Myometrial cell (primary cell): ENCODE measurements at places on chromosomes 16 and 17. TPM values are rescaled to one million over a fixed set of nuclear protein-coding genes. Genes with fewer than 3 reads are reported as not detected.

Gene KRTAP9-4
- not detected in 2 replicates for total RNA-seq

Gene CD7
- total RNA-seq, result 0.53 TPM in 1 of 2 replicates, not detected in the other

Gene SULT1A4
- total RNA-seq, result 3.0 and 9.2 TPM in 2 replicates

Gene BICDL2
- total RNA-seq, result not detected in 2 replicates

Gene CTCF
- 13.5 and 19.1 TPM in 2 replicates for total RNA-seq

Gene OR1A1
- total RNA-seq, result not detected in 2 replicates

Gene TBC1D16
- total RNA-seq, result 27.7 and 29.8 TPM in 2 replicates

Gene AGRP
- not detected in 2 replicates for total RNA-seq

Gene OR3A3
- not detected in 2 replicates for total RNA-seq

Gene G6PC1
- total RNA-seq, result not detected in 2 replicates

Gene ATP1B2
- total RNA-seq, result not detected in 2 replicates

Gene TEX19
- total RNA-seq, result 2.0 TPM in 1 of 2 replicates, not detected in the other

Gene TPSG1
- not detected in 2 replicates for total RNA-seq

Gene TPPP3
- 0.29 and 3.2 TPM in 2 replicates for total RNA-seq

Gene EFCAB3
- total RNA-seq, result not detected in 2 replicates

Gene ZNF764
- 5.5 and 6.2 TPM in 2 replicates for total RNA-seq

Gene HAP1
- not detected in 2 replicates for total RNA-seq

Gene MYH11
- total RNA-seq, result not detected in 2 replicates

Gene TP53TG3
- total RNA-seq, result not detected in 2 replicates

Gene CLDN7
- total RNA-seq, result 60.3 and 62.3 TPM in 2 replicates

Gene TBX2
- total RNA-seq, result 22.3 and 29.1 TPM in 2 replicates

Gene SPNS3
- total RNA-seq, result not detected in 2 replicates

Gene SF3B3
- total RNA-seq, result 163 and 212 TPM in 2 replicates

Gene PYDC1
- total RNA-seq, result not detected in 2 replicates

Gene CORO1A
- total RNA-seq, result 4.3 and 7.2 TPM in 2 replicates

Gene PIK3R5
- total RNA-seq, result not detected in 2 replicates

Gene DNAH9
- not detected in 2 replicates for total RNA-seq

Gene KRTAP1-5
- 15.4 and 18.2 TPM in 2 replicates for total RNA-seq

Gene CNGB1
- total RNA-seq, result not detected in 2 replicates

Gene KRT31
- total RNA-seq, result not detected in 2 replicates

Gene AMFR
- total RNA-seq, result 123 and 152 TPM in 2 replicates

Gene SEBOX
- not detected in 2 replicates for total RNA-seq

Gene RHBDL3
- under 0.01 TPM in 1 of 2 replicates, not detected in the other for total RNA-seq

Gene MEFV
- 0.53 and 1.2 TPM in 2 replicates for total RNA-seq

Gene TMC8
- total RNA-seq, result not detected in 2 replicates

Gene BCAS3
- 7.5 and 8.9 TPM in 2 replicates for total RNA-seq

Gene ZPBP2
- not detected in 2 replicates for total RNA-seq

Gene BCAR1
- 85.1 and 87.6 TPM in 2 replicates for total RNA-seq

Gene SLC6A4
- total RNA-seq, result not detected in 2 replicates

Gene GAS7
- 15.1 and 17.6 TPM in 2 replicates for total RNA-seq

Gene TBC1D26
- total RNA-seq, result not detected in 2 replicates

Gene MT1H
- 6.9 and 10.5 TPM in 2 replicates for total RNA-seq

Gene IRX6
- total RNA-seq, result not detected in 2 replicates

Gene CX3CL1
- 0.35 and 8.4 TPM in 2 replicates for total RNA-seq

Gene SLC6A2
- not detected in 2 replicates for total RNA-seq

Gene IGSF6
- not detected in 2 replicates for total RNA-seq

Gene GFAP
- total RNA-seq, result 0.29 and 0.53 TPM in 2 replicates

Gene SPATA22
- total RNA-seq, result 0.71 TPM in 1 of 2 replicates, not detected in the other
